ENCODE measurements at places on chromosomes 2 and 18.

GRCh38 chr18:70397259-70397925 lies 108.5 kb downstream of the SOCS6 start:
- DNase-seq = no peak

DNA sequence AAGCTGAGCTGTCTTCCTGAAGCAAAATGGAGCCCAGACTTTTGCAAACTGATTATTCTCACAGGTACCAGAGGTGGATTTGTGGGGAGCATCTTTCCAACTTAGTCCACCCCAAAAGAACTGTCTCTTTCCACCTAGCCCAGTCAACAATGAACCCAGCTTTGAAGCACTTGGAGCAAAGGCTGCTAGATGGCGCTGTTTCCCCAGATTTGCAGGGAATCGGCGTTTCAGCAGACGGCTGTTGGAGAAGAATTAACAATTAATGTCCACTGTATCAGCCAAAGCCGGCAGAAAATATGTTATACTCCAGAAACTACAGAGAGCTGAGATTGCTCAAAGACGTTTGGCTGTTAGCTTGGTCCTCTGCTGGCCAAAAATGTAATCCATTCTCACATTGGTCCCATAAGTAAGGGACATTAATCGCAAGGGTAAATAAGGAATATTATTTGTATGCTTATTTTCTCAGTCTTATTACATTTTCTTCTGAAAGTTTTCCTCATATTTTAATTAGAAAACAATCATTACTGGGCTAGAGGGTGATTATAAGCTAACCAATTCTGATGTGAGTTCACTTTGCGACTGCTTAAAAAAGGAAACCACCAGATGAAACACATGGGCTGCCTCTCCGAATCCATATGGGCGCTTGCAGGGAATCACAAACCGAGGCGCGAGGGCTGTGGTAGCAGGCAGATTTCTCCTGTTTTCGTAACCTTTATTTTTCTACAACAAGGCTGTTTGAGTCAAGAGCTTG lies 423.8 kb upstream of the MEX3C start:
- DNase-seq = no peak

GRCh38 chr2:66122516-66122915 lies 312.4 kb upstream of the MEIS1 start:
- no peak for DNase-seq

DNA sequence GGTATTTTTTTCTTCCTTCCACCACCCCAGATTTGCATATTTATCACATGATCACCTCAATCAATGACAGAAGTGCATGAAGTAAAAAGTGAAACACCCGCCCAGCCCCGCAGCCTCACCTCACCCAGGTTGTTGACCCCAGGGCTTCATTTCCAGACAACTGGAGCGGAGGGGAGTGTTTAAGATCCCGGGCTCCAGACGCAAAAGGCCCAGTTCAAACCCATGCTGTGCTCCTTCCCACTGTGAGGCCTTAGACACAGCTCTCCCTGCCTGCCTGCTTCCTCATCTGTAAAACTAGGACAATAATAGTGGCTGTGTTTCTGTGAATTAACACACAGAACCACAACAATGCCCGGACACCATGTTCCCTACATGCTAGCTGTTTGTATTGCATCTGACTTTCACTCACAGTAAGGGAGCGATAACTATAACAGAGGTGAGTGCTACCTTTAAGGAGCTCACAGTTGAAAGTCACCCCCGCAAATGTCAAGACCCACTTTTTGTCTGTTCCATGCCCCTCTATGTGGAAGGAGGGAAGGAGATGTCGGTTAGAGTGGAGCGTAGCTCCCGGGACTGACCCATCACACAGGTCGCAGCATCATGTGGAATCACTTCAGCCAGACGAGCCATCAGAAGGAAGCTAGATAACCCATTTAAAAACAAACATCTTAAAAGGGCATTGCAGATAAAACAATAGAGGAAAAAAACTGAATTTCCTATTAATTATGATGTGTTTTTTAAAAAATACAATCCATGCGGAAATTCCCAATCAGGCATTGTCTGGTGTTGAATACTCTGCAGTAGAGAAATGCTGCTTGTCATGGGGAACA lies 77.5 kb upstream of the DAPL1 start:
- no peak for DNase-seq

DNA sequence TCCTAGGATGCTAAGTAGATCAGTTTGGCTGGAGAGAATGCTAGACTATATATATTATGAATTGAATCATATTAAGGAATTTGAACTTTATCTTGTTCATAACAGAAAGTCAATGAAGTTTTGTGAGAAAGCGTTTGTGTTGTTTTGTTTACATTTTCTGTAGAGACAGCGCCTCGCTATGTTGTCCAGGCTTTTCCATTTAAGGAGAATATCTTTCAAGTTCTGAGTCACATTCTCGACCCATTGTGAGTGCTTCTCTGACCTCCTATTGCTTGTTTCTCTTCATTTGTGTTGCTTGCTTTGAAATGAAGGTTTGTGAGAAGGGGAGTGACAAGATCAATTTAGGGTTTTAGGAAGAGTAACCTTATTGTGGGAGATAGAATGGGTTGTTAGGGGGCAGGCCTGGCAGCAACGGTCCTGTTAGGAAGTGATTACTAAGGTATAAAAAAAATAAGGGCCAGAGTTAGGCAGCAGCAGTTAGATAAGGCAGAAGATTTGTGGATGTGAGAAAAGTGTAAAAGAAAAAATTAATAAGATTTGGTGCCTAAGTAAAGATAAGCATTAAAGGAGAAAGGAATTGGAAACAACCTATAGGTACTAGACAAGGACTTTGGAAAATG lies 47.6 kb upstream of the ACVR1 start:
- no peak for DNase-seq

DNA sequence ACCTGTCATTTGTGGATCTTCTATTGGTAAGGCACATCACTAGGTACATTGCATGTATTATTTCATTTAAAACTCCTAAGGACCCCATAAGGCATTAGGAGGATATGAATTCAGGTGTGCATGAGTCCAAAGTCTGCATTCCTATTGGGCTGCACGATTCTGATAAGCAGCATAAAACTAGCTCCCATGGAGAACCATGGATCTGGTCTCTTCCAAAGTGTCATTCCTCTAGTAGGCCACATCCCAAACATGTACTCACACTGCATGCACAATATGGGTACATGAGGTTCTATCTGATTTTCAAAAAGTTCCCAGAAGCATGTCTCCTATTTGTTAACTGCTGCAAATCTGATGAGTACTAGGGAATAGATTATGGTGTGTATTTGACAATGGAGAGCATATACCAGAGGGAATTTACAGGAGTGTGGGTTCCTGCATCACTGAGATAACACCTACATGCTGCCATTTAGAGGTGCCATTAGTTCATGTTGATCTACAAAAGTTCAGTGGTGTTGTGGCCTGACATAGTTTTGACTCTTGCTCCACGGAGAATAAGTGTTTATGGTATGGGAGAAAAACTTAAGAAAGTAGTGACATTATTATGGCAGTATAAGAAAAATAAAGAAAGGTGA lies 11.3 kb downstream of the CYTIP start:
- no peak for DNase-seq

DNA sequence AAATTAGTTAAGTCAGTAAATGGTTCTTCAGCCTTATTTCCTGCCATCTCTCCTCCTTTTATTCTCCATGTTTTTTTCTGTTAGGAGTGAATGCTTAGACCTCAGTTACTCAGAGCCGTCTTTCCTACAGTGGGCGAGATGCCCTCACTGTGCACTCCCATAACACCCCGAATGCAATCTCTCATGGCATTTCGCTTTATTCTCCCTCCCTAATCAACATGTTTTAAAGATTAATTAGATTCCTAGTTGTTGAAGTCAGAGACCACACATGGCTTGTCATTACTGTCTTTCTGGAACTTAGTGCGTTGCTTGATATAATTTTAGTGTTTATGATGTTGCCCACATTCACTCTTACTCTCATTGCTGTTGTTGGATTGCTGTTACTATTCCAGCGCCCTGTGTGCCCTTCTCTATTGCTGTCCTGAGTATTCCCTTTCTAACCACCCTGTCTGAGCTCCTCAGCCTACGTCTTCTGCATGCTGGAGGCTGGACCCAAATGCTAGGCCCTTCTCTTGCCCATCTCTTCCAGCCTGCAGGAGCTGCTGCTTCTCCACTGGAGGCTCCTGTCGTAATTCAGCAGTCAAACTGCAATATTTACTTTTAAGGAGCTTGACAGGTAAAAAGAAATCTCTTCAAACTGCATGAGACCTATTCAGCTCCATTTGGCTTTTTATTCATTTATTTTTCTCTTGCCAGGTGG lies 99.3 kb downstream of the MAP2 start:
- DNase-seq = no peak

DNA sequence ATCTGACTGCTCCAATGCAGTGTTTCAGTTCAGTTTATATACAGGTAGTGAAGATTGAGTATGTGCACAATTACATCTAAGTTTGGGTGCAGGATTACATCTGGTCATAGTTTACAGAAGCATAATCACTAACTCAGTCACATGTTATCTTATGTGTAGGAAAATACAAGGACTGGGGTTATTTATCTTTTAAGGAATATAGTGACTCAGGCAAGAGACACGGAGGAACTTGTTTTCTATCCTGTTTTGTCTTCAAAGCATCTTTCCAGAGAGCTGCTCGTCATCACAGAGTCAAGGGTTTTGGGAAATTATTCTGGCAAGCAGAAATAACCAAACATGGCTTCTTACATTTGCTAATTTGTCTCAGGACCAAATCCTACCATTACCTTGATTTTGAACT lies 1371.5 kb upstream of the TMEFF2 start:
- no peak for DNase-seq

DNA sequence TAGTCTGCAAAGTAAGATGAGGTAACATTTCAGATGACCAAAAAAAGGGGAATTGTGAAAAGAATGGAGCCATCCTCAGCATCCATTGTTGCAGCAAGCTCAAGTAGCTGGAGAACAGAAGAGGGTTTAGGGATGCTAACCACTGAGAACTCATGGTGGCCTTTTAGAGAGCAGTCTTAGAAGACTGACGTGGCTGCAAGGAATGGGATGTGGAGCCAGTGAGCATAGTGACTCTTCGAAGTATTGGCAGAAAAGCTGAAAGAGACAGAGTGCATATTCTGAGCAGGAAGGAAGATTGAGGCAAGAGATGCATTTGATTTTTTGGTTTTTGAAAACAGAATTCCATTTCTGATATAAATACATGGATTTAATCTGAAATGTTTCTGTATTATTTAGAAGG lies 151.2 kb downstream of the UBE2E3 start:
- DNase-seq = no peak

DNA sequence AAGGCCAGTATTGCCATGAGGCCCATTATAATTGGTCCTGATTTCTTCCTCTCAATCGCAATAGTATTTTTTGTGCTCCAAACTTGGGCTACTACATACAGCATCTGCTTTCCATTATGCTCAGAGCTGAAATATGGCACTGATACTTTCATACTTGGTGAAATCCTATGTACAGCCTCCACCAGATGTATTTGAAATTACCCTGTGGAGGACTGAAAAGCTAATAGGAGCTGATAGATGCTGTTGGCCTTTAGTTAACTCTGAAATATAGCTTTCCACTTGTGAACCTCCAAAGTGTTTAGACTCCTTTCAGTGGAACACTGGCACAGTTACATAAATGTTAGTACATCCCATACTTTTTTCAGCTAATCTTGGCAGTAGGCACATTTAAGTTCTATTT lies 205.7 kb downstream of the NEDD4L start:
- no peak for DNase-seq

DNA sequence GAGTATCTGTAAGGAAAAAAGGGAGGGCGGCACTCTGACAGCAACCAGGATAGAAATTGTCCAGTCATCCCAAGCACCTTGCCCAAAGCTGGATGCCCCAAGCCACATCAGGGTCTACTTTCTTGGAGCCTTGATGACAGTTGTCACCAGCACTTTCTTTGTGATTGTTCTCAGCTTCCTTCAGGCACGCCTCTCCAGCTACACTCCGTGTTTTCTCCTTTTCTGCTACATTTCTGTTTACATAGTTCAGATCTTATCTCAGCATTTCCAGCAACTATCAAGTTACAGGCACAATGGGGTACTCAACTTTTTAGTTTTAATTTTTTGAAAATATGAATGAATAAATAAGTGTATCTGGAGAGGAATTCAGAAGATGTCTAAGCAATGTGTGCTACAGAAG lies 115.3 kb upstream of the CELF4 start:
- DNase-seq = no peak

DNA sequence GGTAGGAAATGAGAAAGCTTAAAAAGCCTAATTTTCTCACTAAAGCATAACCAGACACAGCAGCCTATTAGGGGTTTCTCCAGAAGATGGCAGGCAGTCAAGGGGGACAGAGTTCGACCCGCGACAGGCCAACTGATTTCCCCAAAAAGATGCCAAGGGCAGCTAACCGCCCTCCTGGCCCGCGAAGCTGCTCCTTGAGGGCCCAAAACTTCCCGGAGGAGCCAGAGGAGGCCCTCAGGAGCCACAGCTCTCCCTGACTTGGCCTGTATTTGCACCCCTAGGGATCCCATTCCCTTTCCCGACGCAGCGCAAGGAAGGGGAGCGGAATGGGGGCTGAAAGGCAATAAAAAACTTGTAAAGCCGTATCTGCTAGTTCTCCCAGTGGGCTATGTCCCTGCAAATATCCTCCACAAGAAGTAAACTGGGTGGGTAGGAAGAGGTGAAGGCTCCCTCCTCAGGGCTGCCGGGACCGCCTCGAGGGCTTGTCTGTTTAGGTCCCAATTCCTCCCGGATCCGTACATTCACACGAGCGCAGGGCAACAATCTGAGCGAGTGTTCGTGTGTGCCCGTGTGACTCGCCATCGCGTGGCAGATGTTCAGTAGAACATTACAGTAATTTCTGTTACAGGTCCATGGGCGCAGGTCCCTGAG lies 756 bp upstream of the NAGK start:
- DNase-seq = no peak

- DNase-seq = no peak
These were observed 84.1 kb upstream of the NABP1 start for GRCh38 chr2:191593622-191594385.

GRCh38 chr2:134774786-134775641 lies 56.2 kb upstream of the TMEM163 start:
- no peak for DNase-seq

DNA sequence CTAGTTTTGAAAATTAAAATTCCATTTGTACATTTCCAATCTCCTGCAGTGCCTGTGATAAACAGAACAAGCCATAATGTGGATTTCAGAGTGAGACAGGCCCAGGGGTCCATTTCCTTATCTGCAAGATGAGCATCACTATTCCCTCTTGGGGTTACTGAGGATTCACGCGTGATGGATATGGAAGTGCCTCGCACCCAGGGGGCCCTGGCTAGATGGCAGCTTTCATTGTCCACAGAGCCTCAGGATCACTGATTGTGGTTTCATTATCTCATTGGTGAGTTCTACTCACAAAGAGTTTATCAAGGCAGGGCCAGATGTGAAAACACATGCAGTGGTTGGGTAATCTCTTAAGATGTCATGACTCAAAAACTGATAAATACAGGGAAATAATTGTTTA lies 11.6 kb downstream of the CNGA3 start:
- DNase-seq = no peak

Measured in activated T-helper 1 cell treated with anti-CD3 and anti-CD28 coated beads, Interleukin-2, amount 50 U/mL, for 16 hours (primary cell).